ENCODE measurements at places on chromosomes 2 and 18.

DNA sequence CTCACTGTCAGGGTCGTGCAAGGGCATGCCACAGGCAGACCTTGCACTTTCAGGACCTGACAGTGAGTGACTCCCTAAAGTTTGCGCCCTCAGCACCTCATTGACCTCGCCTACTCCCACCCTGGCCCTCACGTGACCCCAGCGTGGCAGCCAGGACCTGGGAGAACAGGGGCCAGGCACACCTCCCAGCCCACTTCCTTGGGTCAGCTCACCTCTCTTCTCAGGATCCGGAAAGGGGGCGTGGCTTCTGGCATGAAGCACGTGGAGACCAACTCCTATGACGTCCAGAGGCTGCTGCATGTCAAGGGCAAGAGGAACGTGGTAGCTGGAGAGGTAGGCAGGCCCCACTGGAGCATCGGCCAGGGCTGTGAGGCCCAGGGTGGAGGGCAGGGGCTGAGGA is 8.8 kb downstream of the VIL1 start:
- no peak for DNase-seq

GRCh38 chr2:128734521-128735295 is 416.0 kb upstream of the HS6ST1 start:
- no peak for DNase-seq

GRCh38 chr2:141490886-141491285 is 639.9 kb downstream of the LRP1B start:
- DNase-seq, result no peak

- no peak for DNase-seq
Observed at GRCh38 chr2:138244501-138244925, 257.1 kb upstream of the SPOPL start.

DNA sequence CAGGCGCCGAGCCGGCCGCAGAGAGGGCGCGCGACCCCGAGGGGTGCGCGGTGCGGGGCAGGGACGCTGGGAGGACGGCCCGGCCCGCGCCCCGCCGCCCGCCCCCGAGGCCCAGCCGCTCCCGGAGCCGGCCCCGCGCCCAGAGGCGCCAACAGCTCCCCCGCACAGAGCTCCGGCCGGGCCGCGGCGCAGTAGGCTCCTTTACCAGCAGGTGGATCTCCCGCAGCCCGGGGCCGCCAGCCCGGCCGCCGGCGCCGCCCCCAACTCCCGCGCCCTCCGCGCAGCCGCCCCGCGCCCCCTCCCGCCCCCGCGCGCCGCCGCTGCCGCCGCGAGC is 258 bp downstream of the MGAT4A start:
- DNase-seq, result no peak

DNA sequence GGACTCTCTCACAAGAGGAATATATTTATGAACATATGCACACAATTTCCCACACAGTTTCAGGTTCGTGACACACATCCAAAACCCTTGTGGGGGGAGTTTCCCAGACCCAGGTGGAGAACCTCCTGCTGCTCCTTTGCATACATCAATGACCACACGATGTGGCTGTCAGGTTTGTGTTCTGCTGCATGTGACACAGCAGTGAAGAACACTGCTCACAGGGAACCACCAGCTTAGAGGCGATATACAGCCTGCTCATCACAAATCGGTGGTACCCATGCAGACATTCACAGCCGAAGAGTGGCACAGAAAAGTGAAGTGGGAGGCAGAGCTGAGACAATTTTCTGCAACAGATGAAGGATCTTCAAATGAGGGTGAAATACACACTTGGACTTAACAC is 175.6 kb upstream of the ZFP36L2 start:
- DNase-seq, result no peak

- no peak for DNase-seq
Observed at GRCh38 chr2:128646691-128647090, 328.0 kb upstream of the HS6ST1 start.

DNA sequence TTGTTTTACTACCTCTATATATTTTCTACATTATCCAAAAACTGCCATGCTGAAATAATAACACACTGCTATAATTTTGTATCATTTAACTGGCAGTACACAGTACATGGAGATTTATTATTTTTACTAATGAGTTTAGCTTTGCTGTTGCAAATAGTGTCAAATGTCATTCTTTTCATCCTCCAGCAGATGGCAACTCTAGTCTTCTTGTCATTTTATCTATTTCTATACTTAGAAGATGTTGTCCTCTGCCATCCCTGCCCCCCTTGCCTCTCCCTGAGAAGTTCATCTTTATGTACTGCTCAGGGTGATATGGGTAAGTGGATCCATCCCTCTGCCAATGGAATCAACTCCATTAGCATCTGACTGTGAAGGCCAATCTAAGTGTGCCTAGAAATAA is 21.7 kb upstream of the LRRTM1 start:
- DNase-seq, result peak; percentile 4

- DNase-seq, result no peak
Observed at GRCh38 chr2:70124983-70125480, 37.8 kb downstream of the PCBP1 start.

- DNase-seq, result no peak
Observed at GRCh38 chr2:43884689-43885088, 45.9 kb downstream of the ABCG8 start.

DNA sequence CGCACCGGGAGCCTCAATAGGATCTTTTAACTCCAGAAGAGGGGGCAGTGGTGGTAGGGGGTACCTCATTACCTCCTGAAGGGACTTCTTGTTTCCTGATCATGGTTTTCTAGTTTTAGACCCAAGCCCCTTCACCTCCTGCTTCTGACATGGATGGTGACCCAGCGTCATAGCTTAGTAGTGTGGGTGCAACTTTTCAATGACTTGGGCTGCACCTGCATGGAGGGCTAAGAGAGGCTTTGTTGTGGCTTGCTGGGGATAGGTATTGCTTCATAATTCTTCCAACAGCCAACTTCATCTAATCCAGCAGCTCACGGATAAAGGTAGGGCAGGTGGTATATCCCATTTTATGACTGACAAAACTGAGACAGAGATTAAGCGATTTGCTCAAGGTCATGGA is 3.0 kb downstream of the SLC1A4 start:
- no peak for DNase-seq

- DNase-seq, result no peak
Observed at GRCh38 chr2:132909427-132909826, 239.4 kb upstream of the LYPD1 start.

DNA sequence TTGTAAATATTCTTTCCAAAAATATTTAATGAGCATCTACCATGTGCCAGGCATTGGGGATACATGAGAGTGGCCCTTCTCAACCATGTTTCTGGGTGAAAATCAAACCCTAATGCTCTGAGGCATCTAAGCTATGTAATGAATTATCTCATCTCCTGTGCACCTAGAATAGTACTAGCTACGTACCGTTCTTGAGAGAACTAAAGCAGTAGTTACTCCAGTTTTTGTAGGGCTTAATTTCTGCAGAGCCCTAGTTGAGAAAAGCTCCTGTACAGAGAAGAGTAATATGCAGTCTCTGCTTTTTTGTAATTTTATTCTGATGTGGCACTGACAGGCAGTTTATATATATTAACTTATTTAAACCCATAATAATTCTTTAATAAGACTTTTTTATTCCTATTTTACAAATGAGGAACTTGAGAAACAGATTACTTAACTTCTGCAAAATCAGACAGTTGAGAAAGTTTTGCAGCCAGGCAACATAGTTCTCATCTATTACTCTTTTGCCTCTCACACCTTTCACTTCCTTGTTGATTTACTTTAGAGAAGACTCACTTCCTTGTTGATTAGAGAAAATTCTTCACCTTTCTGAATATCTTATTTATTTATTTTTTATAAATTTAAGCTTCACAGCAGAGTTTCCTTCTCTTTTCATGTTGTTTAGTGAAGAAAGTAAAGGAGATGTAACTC is 3.1 kb downstream of the SPOPL start:
- DNase-seq, result no peak

DNA sequence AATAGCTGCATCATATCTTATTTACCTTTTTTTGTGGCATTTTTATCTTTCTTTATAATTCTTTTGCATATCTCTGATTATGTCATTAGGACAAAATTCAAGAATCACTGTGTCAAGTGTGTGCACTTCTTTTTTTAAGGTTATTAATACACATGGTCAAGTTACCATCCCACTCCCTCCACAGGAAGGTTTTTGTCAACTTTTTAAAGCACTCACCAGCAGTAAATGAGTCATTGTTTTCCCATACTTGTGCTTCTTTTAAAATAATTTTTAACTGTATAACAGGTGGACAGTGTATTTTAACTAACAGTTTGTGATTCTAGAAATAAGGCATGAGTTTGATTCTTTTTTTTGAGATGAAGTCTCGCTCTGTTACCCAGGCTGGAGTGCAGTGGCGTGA is 45.7 kb upstream of the FAM171B start:
- no peak for DNase-seq

GRCh38 chr2:70974592-70974991 is 3.8 kb upstream of the ANKRD53 start:
- DNase-seq, result no peak

DNA sequence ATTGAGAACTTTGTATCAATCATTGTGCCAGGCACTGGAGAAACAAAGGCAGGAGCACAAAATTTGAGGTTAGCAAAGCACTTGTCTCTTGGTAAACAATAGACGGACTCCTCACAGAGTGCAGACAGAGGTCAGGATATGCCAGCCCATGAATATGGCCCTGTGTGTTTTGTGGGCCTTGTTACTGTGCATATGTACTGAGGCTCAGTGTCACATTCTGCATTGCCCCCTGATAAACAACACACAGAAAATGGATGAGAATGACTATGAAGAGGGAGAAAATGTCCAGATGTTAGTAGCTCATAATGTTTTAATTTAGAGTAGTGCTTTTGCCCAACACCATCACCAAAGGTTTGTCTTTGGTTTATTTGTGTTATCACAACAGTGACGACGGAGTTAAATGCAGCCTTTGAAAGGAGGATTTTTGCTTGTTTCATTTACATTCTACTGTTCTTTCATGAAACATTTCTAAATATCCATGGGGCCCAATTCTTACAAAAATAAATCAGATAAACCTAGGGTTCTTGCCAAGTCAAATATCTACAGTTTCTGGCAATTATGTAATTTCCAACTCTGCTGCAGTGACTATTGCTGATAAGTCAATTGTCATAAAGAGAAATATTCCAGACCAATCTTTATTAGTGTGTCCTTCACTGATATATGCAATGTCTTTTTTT is 14.6 kb upstream of the NT5C1B start:
- no peak for DNase-seq

DNA sequence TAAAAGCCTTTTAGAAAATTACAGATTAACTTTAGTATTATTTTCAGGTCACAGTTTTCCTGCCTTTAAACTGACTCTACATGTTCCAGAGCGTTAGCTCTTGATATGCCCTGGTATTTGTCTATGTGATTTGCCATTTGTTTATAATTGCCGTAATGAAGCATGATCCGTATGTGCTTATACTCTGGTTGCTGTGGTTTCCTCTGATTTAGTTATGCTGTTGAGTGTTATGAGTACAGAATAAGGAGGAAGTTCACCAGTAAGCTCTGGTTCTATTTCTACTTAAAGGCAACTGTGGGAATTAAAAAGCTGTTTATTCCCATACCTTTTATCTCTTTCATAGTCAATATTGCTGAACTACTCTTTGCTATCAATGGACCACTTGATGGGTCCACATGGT is 123.5 kb downstream of the OSBPL6 start:
- DNase-seq, result no peak

DNA sequence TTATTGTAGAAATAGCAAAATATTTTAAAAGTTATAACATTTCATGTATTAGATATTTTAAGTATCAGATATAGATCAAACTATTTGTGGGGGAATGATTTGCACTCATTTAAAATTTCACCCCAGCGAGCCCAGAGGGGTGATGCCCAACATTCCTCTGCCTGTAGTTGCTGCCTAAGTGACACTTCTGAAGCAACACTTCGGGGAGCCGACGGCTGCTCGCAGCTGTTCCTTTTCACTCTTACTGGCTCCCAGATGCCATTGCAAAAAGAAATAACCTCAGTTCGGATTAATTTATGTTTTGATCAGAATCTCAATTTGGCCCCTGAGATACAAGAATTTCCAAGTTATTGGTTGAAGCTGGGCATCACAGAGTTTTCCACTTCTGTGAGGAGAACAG is 603.8 kb downstream of the PLCL1 start:
- no peak for DNase-seq

GRCh38 chr2:26991717-26992116 is 21.3 kb downstream of the MAPRE3 start:
- DNase-seq, result no peak

GRCh38 chr2:120450196-120450820 is 104.4 kb downstream of the INHBB start:
- no peak for DNase-seq

- DNase-seq, result no peak
Observed at GRCh38 chr18:41378598-41378997, 576.4 kb upstream of the PIK3C3 start.

DNA sequence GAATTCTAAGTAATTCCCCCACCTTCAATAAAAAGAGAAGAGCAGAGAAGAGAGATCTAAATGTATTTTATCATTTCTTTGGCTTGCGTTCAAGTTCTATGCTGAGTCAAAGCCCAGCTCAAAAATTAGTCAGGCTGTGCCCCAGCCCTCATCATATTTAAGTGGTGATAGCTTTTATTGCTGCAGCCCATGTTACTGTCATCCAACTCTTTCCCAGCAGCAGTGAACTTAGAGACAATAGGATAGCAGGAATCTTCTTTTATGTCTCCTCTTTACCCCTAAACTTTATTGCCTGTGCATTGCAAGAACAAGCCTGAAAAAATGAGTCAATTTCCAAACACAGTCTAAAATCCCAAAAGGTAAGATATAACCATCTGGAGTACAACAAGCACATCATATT is 1599.3 kb upstream of the PIK3C3 start:
- DNase-seq, result no peak

GRCh38 chr2:7118606-7119131 is 201.5 kb downstream of the RNF144A start:
- DNase-seq, result no peak

GRCh38 chr18:58770601-58771000 is 94.1 kb upstream of the ZNF532 start:
- DNase-seq, result no peak

- no peak for DNase-seq
Observed at GRCh38 chr2:102604769-102605168, 14.6 kb upstream of the SLC9A2 start.

DNA sequence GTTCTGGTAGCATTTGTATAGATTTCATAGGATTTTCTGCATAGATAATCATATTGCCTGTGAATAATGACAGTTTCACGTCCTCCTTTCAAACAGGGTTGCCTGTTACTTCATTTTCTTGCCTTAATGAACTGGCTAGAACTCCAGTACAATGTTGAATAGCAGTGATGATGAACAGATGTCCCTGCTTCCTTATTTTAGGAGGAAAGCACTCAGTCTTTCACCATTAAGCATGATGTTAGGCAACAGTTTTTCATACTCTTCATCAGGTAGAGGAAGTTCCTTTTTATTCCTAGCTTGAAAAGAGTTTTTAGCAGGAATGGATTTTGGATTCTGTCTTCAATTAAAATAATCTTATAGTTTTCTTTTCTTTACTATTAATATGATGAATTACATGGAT is 39.7 kb downstream of the C2orf76 start:
- no peak for DNase-seq

- no peak for DNase-seq
Observed at GRCh38 chr2:154709215-154709614, 10.7 kb downstream of the KCNJ3 start.

Data from glomerular endothelial cell (primary cell).